ENCODE measurements at places on chromosomes 2 and 18.

- no peak for DNase-seq
Measured at GRCh38 chr2:233141901-233142300, 81.8 kb downstream of the INPP5D start.

- no peak for DNase-seq
Measured at GRCh38 chr2:26730549-26731344, 33.3 kb upstream of the SLC35F6 start.

DNA sequence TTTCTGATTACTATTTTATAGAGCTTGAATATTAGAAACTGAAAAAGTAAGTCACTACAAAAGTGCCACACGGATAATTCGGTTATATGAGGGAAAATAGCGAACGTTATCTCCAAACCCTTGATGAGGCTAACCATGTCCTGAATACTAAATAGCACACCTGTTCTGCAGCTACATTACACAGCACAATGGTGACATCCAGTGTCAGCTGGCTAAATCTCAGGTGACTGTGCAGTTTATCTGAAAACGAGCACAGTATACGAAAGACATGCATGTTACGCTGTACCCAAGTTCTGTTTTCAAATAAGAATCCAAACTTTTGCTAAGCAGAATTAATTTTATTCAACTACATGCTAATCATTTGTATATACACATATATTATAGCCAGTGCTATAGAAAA is 9.0 kb downstream of the CCDC68 start:
- no peak for DNase-seq

DNA sequence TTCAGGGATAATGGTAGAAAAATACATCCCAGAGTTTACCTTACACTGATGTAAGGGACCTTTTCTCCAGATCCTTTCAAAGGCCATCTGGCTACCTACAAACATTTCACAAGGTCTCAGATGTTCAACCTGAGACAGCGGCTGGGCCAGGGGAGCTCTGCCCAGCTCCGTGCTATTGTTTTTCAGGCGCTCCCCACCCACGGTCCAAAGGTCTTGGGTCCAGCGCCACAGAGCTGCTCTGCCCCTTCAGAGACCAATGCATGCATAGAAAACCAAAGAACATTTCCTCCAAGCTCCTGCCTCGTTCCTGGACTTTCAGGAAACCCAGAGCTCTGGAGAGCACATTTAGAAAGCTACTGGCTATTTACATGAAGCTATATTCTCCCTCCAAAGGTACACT is 40.3 kb downstream of the COPS8 start:
- no peak for DNase-seq

DNA sequence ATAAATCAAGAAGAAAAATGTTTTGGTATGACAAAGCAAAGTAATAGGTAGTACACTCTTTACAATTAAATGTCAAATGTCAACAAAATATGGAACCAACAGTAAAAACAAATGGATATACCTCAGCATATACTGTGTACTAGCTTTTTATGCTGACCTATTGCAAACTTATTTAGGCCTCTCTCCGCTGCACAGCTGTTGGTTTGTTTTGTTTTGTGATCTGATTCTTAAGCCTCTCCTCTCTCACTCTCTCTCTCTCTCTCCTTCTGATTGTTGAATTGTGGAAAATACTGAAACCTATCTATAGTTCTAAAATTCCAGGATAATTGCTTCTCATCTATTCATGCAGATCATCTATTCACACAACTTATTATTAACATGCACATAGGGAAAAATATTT is 154.9 kb upstream of the ARHGAP28 start:
- no peak for DNase-seq

DNA sequence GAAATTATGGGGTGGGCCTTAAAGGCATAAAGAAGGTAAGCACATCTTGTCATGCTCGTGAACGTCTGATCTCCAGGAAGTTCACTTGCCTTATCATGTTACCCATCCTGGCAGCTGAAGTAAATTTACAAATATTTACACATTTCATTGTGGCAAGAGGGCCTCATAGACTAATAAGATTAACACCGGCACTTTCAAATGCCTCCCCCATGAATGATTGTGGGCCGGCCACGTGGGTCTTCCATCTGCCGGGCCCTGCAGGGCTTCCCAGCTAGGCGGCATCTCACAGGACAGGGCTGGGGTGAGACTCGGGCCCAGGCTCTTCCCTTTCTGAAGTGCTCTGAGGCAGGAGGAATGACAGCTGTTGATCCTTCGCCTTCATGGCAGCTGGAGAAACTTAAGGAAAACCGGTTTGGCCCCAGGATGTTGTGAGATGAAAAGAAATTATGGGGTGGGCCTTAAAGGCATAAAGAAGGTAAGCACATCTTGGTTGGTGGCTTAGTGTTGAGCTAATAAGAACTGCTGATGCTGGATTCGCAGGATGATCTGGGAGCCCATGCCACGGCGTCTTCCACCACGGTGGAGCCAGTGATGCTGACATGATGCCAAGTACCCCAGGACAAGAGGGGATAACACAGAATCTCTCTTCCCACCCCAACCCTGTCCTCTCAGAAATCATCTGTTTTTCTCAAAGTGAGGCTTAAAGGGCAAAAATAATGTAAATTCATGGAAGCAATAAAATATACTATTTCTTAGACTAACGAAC is 176.3 kb downstream of the SEPTIN10 start:
- DNase-seq = no peak

DNA sequence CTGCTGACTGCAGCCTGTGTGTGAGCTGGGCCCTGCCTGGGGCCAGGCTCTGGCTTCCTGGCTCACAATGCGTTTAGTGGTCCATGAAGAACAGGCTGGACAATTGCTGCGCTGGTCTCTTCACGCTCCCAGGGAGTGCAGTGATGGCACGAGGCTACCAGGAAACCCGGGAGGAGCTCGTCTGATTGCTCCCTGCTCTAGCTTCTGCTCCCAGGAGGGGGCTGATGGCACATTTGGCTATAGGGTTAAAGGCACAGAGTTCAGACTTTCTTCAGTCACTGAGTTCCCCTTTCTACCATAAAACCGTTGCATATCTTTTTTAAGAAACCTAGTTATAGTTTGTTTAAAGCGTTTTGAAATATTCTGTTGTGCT is 60.1 kb downstream of the KCNF1 start:
- no peak for DNase-seq

DNA sequence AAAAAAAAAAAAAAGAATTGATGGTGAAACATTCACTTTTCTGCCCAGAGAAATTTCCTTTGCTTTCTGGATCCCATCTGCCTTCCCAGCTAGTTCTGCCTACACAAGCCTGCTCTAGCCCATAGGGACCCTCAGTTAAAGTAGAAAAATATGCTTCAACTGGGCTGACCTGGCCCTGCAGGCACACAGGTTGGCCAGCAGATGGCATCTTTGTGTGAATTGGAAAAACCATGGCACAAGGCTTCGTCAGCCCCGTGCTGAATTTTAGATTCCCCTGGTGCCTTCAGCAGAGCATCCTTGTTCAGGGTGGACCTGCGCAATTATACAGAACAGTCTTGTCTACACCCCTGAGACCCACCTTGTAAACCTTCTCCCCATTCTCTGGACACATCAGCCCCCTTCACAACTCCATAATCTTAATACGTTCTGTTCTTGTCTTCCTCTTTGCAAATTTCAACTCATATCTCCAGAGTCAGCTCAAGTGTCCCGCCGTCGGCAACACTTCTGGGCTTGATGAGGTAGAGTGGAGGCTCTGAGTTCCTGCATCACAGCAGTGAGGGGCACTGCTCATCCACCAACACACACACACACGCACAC is 114.5 kb downstream of the INSIG2 start:
- DNase-seq = no peak

- DNase-seq = no peak
Measured at GRCh38 chr2:48445091-48445725, 84.7 kb upstream of the STON1 start.

GRCh38 chr2:113078350-113078839 is 10.6 kb downstream of the IL1F10 start:
- DNase-seq = no peak

GRCh38 chr2:69073928-69074570 is 61.1 kb downstream of the ANTXR1 start:
- DNase-seq = no peak

- DNase-seq = no peak
Measured at GRCh38 chr2:143204062-143204461, 74.8 kb downstream of the ARHGAP15 start.

DNA sequence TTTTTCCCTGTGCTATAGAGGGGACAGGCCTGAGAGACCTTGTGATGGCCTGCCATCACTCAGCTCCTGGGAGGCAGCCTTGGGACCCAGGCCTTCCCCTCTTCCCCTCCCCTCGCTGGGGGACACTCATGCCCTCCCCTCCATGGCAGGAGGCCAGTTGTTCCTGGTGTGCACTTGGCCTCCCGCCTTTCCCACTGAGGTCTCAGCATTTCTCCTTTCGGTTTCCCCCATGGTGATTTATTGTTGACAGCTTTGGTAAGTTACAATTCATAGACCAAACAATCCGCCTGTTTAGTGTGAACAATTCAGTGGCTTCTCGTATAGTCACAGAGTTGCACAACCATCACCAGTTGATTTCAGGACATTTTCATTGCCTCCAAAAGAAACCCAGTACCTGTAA is 10.2 kb upstream of the CNDP1 start:
- DNase-seq = no peak

DNA sequence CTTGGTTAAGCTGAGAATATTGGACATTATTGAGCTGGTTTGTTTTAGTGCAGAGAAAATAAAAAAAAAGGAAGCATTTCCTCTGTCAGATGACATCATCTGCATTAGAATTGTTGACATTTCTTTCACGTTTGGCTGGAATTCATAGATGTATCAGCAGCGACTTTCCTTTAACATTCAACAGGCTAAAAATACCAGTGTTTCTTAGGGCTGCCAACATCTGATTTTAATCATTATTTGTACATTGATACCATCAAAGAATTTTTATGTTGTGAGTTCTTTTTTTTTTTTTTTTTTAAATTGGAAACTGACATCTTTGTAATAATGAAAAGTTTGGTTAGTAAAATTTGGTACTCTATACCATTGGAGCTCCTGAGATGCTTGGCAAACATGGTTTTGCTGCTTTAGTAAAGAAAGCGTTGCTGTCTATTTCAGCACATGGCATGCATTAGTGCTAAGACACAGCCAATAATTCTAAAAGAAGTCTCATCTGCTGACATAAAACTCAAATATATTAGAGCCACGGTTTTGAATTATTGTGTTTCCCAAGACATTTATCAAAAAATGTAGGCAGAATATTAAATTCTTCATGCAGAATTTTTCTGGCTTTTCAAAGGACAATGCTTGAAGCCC is 33.6 kb downstream of the GTF2A1L start:
- no peak for DNase-seq

DNA sequence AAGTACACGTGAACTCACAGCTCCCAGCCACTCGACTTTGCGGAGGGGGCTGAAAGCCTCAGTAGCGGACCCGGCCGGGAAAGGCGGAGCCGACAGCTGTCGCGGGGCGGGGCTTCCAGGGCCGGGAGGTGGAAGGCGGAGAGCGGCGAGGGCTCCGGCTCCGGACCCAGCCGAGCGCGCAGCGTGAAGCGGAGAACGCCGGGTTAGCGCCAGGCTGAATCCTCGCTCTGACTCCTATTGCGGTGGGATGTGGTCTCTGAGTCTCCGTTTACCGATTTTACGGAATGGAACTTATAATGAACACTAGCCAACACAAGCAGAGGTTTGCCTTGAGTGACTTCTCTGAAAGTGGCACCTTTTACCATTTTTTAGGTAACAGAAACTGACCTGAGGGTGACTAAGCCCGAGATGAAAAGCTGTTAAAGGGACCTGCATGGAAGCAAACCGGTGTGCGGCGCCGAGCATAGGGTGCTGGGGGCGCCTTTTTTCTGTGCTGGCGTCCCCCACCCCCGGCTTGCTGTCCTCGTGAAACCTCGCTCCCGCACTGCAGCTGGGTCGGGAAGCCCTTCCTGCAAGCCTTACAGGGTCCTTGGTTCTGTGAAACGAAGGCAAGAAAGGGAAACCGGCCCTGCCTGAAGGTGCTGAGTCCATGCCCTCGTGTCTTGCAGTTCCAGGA is 72.9 kb downstream of the EN1 start:
- no peak for DNase-seq

- no peak for DNase-seq
Measured at GRCh38 chr2:141062443-141062842, 1068.4 kb downstream of the LRP1B start.

DNA sequence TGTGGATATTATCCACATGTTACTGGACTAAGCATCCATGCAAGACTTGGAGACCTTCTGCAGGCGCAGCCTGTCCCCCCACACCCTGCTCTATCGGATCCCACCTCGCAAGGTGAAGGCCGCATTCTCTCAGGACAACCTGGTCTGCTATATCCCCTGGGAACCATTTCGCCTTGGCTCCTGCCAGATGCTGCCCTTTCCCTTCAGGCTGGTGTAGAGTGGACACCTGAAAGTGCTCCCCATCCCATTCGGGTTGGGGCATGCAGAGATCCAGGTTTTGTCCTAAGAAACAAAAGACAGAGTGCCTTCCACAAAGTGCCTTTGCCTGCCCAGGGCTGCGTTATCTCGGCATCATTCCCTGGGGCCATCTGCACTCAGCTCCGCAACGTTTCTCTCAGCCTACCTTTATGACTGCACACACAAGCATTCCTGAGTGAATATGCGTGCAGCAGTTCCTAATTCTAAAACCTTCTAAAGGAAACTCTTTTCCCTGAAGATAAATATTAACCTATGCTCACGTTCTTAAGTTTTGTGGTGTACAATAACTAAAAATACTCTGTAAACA is 20.5 kb downstream of the FHL2 start:
- DNase-seq = no peak

GRCh38 chr2:62116983-62117382 is 78.9 kb upstream of the B3GNT2 start:
- DNase-seq = no peak

GRCh38 chr2:69489793-69490192 is 52.6 kb upstream of the NFU1 start:
- no peak for DNase-seq

GRCh38 chr2:102185347-102185746 is 1.5 kb upstream of the IL1RL2 start:
- no peak for DNase-seq

GRCh38 chr2:240768216-240768615 is 51.8 kb downstream of the KIF1A start:
- no peak for DNase-seq

GRCh38 chr2:222102575-222103349 is 196.0 kb downstream of the PAX3 start:
- no peak for DNase-seq

DNA sequence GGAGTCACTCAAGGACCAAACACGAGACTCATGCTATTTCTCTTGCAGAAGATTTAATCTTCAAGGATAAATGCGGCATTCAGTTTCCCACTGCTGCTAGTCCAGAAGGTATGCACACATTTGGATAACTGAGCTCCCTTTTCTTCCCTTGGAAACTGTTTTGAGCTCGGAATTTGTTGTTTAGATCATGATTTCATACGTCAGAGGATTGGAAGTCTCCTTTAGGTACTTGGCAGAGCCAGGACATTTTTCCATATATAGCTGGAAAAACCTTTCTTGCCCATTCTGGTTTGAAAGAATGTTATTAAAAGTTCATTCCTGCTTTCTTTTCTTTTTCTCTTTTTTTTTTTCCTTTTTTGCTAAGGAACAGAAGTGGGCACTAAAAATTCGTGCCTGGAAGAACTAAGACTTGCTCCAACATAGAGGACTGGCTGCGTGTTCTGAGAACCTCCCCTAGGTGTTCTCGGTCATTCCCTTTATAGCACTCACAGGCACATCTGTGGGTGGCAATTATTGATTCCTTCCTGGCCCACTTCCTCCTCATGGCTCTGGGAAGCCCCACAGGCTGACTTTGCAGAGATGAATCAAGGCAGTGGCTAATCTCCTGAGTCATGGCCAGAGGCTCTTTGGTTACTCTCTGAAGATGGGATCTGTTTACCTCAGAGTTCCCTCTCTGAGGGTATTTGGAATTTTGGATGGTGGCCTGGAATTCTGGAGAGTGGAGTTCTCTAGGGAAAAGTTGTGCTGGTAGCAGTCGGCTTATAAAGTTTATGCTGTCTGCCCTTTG is 104.8 kb downstream of the PLCL1 start:
- no peak for DNase-seq

GRCh38 chr2:85578243-85579180 is 1.1 kb downstream of the VAMP8 start:
- DNase-seq = no peak
